Transverse colon (tissue), 4 donors: ENCODE measurements at places on chromosomes 1 and 21.
A peak's percentile ranks its signal among the peaks of the same experiment; 100 is the strongest.

DNA sequence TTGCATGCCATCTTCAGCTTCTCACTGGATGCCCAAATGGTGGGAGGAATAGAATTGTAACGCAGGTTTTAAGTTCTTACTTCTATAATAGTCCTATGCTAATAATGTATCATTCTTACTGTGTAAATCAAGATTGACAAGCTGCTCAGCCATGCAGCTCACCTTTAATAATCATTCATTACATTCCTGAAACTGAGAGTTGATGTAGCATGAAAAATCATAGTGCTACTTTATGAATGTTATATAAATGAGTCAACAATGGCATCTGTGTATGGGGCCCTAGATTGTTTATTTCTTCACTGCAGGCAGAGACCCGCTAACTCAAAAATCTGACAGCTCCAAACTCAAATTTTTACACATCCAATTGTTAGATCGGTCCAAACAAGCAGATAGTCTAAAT is 34.4 kb downstream of the FH start:
- no peak for DNase-seq

DNA sequence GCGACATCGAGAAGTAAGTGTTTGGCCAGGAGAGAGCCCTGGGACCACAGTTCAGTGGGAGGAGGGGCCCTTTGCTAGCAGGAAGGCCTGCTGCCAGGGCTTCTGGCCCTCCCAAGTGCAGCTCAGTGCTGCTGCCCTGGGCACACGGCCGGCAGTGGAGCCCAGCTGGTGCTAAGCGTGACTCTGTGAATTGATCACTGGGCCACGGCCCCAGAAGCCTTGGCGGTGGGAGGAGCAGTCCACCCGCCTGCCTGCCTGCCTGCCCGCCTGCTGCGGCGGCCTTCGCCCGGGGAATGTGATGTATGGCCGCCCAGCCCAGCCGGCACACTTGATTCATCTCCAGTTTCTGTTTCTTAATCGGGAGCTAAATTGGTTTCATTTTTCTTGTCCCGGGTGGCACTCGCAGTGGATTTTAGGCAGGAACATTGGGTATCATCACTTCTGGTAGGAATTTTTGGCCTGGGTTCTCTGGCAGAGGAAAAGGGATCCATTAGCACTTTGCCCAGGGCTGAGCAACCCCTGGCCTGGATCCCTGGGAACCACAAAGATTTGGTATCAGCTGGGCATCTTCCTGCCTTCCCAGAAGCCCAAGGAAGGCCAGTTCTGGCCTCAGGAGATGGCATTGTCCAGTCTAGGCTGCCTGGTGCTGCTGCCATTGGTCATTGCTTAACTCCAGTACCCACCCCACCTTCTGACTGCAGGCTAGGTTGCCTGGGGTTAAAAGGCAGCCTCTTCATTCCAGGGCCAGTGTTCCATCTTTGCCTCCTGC is 28.6 kb downstream of the TMEM53 start:
- peak; percentile 24 for DNase-seq

DNA sequence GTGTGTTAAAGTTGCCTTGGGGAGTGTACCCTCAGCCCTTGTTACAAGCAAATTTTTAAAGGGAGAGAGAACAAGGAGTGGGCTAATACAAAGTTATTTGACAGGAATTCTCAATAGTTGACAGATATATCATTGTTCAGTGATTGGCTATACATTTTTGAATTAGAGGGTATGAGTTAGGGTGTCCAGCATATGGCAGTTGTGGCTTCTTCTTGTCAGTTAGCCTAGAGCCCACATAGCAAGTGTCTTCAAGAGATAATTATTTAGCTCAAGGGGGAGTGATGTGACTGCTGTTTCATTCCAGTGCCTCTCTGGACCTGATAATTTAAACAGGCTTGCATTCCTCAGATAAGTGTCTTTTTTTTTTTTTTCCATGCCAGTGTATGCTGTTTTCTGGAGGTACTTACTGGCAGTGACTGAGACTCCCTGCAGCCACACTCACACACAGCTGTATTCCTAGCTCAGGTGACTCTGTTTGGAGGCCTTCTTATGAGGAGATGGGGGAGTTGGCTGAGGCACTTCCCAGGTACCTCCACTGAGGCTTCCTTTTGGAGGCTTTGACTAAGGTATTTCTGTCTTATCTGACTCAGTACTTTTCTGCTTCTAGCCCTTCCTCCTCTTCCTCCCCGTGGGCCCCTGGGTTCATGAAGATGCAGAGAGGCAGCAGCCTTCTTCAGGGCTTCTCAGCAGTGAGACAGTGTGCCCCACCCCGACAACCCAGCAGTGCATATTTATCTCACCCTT is 32.3 kb downstream of the IVNS1ABP start:
- DNase-seq, result no peak

DNA sequence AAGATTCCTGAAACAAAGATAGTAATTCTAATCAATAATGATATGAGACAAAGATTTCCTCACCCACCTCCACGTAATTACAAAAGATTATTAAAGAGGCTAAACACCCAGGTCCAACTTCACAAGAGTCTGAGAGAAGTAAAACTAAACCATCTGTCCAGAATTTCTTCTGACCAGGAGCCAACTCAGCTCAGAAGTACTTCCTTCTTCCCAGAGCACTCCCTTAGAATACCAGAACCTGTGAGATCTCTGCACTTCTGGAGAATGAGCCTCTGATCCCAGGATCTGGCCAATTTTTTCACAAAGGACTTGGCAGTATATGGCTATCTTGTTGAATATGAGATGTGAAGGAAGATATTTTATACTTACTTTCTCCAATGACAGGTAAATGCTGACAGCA is 120.6 kb upstream of the PALMD start:
- DNase-seq, result no peak

GRCh38 chr1:116504308-116505156 is 66.3 kb downstream of the CD58 start:
- DNase-seq, result peak; percentile 67

DNA sequence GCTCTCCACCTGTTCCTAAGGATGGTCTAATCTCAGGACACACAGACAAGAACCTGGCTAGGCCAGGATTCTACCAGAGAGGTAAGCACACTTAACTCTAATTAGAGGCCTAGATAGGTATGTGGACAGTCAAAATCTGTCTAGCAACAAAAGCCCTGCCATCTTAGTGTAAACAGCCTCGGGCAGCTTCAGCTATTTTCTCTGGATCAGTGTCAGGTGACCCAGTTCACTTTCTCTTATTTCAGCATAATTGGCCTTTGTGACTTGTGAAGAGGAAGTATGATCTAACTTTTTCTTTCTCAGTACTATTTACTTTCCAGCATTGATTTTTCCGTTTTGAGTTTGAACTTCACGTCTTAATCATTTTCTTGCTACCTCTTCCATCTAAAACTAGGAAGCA is 217.7 kb downstream of the CRB1 start:
- no peak for DNase-seq

DNA sequence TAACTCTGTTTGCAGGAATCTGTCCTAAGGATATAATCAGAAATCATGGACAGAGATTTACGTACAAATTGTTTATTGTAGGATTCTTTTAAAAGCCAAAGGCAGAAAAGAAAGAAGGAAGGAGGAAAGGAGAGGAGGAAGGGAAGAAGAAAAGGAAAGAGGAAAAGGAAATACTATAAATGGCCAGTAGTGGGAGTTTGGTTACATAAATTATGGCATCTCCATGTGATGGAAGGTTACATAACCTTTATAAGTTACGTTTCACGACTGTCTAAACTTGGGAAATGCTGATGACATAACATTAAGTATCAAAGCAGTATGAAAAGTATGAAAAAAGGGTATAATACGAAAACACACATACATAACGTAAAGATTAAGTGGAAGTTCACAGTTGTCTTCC is 39.0 kb downstream of the SMYD2 start:
- DNase-seq, result no peak

DNA sequence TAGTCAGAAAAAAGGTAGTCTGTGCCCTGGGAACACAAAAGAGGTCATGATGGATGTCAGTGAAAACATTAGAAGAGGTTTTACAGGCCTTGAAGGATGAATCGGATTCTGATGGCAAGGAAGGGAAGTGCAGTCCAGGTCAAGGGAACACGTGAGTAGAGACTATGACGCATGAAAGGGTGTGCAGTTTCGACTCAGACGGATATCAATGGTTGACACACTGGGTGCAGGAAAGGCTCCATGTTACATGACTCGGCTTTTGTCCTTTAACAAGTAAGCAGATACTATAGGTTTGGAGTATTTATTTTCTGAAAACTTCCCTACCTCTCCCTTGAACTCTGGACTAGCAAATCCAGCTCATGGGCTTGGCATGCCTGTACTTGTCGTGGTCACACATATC is 55.3 kb downstream of the SEC16B start:
- DNase-seq, result no peak

GRCh38 chr1:85240174-85240601 is 19.3 kb downstream of the C1orf52 start:
- no peak for DNase-seq

DNA sequence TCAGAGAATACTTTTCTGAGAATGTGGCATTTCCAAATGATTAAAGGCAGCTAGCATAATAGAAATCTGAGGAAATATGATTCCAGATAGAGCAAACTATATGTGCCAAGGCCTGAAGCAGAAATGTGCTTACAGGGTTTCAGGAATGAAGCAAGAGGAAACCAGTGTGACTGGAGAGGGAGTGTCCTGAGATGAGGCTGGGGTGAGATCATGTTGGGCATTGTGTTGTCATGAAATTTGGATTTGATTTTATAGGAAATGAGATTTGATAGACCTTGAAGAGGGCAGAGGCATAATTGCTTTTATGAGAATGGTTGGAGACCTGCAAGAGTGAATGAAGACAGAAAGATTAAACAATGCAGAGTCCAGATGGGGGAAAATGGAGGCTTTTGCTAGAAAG is 338.1 kb upstream of the SNX7 start:
- DNase-seq, result no peak

- no peak for DNase-seq
These were observed 425.6 kb downstream of the RWDD3 start for GRCh38 chr1:95659588-95659987.
